ENCODE measurements at places on chromosomes 12 and 14.

DNA sequence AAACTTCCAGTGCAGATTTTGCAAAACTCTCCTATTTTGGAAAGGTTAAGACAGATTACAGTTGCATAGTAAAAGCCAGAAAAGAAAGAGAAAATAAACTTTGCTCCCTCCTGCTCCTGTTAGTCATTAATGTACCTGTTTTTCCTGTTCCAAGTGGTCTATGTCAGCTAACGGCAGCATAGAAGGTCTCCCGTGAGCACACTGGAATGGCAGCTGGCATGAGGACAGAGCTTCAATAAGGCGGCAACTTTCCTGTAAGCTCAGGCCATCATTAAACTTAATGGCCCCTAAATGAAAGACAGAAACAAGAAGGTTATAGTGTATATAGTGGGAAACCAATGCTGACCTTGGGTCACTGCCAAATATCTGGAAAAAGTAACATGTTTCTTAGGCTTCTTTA, 16.0 kb downstream of the EIF2B2 start:
- DNase-seq, result no peak

DNA sequence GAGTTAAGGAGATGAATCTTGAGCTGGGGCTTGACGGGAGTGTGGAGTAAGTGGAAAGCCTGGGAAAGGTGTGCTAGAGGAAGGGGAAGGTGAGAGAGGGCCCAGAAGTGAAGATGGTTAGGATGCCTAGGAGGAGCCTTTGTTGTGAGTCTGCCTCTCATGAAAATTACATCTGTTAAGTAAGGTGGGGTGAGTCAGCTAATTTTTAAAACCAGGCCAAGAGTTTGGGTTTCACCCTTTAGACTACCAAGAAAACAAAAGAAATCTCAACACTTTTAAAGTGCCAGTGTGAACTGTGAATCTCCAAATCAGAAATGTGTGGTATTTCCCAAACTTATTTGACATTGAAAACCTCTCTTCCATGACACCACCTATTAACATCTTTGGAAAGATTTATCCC, 185.2 kb downstream of the CRADD start:
- no peak for DNase-seq

GRCh38 chr12:97560786-97561618, 98.4 kb downstream of the RMST start:
- no peak for DNase-seq

DNA sequence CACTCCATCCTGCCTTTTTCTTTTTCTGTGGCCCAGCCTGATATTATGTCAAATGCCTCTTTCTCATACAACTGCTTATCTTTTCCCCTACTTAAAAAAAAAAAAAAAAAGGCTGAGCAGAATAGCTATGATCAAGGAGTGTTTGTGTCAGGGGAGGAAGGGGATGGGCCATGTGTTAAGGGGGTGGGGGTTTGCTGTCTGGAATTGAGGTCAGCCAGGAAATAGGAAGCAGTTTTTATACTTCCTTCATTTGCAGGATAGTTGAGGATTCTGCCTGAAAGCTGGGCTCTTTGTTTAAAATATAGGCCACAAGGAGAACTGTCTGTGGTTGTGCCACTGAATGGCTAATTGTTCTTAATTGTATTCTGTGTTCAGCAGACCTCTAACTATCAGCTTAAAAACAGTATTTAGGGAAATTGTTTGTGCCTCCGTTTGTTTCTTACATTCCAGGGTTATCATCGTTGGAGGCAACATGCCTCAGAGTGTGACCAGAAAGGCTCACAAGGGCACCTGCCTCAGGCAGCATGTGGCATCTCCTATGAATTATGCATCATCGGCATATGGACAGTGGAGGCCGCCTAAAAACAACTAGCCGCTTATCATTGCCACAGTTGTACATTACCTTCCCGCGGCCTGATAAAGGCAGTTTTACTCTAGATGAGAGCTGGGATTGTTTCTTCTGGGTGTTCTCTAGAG, 96.0 kb downstream of the SRGAP1 start:
- no peak for DNase-seq

DNA sequence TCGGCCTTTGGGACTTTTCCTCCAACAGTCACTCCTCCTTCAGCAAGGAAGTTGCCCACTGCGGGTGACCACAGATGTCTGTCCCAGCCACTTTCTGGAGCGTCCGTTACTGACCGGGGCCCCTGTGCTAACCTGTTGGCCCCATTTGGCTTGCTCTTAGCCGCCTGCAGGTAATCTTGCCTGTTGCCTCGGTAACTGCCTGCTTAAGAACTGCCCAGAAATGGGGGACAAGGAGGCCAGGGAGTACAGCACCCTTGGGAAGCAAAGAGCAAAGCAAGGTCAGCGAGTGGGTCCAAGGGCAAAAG, 338.8 kb upstream of the SFSWAP start:
- DNase-seq, result no peak

GRCh38 chr12:70482764-70483163, 116.7 kb downstream of the KCNMB4 start:
- no peak for DNase-seq

GRCh38 chr12:27217590-27217989, 26.5 kb upstream of the STK38L start:
- no peak for DNase-seq

DNA sequence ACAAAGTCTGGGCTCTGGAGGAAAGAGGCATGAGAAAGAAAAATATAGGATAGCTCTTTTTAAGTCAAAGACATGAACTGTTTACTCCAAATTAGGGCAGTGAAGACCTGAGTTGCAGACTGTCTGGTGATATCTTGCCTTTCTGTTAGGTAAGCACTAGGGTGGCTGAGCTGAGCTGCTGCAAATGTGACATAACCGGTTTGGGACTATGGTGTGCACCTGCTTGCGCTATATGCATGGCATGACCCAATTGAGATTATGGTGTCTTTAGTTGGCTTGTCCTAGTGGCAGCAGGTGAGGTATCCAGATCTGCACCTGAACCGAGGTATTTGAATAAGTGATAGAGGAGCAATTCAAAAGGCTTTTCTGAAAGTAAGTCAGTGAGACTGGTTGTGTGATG, 345.6 kb downstream of the APAF1 start:
- DNase-seq, result no peak

DNA sequence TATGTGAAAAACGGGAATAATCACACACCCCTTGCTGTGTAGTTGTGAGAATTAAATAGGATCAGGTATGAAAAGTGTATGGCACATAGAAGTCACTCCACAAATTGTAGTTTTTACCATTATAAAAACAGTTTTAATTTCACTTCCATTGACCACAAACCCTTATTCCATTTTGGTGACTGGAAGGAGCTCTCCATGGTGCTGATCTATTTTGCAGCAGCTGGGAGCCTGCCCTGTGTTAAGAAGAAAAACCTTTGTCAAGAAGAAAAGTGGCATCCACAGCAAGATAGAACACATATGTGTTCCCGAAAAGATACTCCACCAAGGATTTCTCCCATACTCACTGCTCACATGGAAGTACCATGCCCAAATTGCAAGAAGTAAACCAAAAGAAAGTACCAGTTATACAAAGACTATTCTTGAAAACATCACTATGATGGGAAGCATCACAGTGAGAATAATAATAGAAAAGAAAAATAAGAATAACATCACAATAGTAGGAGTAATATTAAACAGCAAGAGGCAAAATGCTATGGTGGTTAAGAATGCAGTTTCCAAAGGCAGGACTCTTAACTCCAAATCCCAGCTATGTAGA, 58.7 kb downstream of the TUNAR start:
- DNase-seq, result peak; percentile 38

GRCh38 chr14:75291331-75291730, 12.7 kb downstream of the FOS start:
- DNase-seq, result no peak

DNA sequence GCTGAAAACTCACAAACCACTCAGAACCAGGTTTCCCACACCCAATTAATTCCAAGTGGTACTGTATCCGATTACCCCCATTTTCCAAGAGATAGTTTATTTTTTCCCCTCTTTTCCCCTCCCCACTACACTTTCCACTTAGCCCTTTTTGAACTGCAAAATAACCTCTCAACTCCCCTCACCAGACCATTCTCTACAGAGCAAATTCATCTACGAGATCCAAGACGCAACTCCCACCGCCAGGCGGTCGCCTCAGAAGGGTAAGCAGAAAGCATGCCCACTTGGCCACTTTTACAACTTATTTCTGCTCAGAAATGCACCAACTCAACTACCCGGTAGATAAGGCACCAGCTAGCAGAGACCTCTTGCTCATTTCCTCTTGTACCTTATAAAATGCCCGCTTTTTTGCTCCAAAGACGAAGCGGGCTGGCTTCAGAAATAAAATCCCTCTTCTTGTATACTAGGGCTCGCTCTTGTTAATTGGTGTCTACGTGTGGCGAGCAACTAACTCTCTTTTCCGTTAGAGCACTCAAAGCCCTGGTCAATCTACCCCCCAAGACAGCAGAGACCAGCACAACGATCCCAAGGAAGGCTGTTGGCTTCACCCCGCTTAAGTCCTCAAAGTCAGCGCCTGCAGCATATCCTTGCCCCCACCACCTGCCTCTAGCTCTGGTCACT, 910 bp upstream of the SRP54 start:
- peak; percentile 52 for DNase-seq

GRCh38 chr12:27550653-27550975, 26.6 kb downstream of the PPFIBP1 start:
- no peak for DNase-seq

DNA sequence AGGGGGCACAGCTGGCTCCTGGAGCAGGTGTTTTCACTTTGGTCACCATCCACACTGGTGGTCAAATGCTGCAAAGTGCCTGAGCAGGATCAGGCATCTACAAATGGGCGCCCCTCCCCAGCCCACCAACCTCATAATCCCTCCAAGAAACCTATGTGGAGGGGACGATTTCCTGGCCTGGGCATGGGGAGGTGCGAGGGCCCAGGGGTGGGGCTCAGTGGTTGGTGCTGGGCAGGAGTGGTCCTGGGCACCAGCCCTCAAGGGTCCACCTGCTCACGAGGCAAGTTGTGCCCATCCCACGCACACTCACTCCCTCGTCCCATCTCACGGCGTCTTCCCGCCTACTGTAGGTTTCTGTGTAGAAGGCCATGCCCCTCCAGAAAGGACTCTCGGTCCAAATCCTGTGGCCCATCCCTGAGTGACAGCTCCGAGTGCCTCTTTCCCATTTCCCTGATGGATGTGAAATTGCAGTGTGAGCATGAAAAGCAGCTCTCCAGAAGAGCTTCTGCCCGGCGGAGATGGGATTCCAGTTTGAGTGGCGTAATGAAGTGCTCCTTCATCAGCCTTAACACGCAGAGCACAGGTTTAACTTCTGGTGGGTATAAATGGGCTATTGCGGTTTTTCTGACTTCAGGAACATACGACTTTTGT, 36.9 kb downstream of the SLC15A4 start:
- DNase-seq, result no peak

GRCh38 chr12:70754330-70754741, 117.1 kb upstream of the PTPRB start:
- DNase-seq, result no peak

DNA sequence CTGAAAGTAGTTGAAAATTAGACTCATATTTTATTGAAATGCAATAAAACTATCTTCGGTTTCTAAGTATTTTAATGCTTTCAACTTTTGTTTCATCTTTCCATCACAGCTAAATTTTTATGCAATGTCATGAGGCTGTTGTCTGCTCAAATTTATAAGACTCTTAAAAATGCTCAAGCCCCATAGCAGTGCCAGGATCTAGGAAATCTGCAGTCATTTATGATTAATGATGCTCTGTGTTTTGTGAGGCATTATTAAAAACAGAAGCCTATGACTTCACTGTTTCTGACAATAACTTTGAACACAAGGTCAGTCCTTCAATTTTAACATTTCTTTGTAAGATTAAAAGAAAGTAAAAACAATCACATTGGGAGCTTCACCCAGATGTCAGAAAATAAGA, 112.5 kb downstream of the ALX1 start:
- no peak for DNase-seq

GRCh38 chr12:83826112-83826511, 1086.5 kb downstream of the SLC6A15 start:
- DNase-seq, result peak; percentile 37

DNA sequence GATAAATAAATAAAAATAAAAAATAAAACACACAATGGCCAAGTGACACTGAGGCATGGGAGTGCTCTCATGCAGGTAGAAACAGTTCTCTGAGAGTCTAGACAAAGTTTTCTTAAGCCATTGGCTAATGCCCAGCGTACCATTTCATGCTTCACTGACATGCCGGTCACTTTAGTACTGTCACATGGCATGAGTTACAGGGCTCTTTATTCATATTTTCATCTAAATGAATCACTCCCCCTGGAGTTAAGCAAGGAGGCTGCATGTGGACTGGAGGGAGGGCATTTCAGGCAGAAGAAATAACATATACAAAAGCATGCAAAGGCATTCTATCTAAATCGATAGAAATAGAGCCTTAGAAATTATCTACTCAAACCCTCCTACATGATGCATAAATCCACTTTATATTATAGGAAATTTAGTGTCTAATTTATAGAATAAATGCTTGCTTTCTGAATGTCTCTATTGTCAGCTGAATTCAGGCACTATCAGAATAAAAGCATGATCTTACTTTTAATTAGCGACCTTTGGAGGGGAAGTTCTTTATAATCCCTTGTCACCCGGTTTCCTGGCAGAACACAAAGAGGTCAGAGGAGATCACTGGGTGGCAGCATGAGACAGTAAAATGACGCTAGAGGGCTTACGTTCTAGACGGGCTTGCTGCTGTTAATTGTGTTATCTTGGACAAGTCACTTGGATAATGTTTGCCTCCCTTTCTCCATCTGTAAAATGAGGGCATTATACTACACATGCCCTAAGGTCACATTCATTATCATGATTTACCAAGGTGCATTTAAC, 17.5 kb downstream of the DYRK4 start:
- peak; percentile 8 for DNase-seq

GRCh38 chr12:90010089-90010488, 301.5 kb upstream of the ATP2B1 start:
- peak; percentile 47 for DNase-seq

DNA sequence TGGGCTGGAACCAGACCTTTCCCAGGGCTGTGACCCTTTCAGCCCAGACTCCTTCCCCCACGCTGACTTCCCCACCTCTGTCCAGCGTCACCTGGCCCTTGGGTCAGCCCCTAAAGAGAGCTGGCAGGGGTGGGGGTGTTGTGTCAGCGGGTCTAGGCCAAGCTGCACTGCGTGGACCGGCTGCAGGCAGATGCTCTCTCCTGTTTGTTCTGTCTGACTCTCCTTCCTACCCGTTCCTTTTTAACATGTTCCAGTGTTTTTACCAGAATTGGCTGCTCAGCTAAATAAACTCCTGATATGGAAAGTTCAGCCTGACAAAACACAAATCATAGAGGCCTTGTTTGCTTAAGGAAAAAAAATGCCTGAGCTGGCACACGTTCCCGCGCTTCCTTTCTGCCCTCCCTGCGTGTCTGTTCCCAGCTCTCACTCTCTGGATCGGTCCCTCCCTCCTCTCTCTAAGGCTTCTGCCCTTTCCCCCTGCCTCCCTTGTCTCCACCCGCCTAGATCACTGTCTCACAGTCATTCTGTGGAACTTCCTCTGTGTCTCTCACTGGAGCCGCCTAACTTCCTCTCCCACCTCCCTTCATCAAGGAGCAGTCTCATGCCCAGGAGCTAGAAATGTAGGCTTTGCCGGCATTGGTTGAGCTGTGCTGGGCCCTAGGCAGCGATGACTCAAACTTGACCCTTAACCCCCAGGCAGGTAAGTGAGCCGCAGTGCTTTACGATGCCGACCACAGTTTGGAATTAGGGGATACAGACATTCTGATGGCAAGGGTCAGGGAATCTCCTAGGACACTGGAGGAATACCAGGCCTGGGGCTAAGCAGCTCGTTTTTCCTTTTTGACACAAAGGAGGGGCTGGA, 15.5 kb upstream of the MLXIP start:
- peak; percentile 93 for DNase-seq

GRCh38 chr14:91872011-91872501, 4.7 kb upstream of the TC2N start:
- DNase-seq, result no peak
